Fibroblast of upper back skin (primary cell): ENCODE measurements at places on chromosomes 5 and 9.
A peak's percentile ranks its signal among the peaks of the same experiment; 100 is the strongest.

- no peak for DNase-seq
These were observed 63.5 kb downstream of the MRPS27 start for GRCh38 chr5:72256536-72256935.

DNA sequence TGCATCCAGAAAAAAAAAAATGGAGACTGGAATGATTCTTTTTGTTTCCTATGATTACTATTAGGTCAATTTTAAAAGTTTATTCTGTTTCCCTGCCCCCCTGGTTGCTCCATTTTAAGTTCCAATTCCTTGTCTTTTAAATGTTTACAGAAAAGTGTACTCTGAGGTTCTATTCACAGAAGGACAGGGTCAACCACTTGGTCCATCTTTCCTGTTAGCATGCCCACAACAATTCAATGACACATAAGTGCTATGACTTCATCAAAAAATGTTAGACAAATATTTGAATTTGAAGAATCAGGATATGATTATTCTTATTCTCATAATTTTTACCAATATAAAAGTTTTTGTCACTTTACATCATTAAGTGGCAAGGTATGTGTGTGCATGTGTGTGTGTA is 123.7 kb downstream of the PDE4D start:
- no peak for DNase-seq

- DNase-seq = peak; percentile 70
These were observed 350.9 kb downstream of the GLIS3 start for GRCh38 chr9:3948826-3949556.

GRCh38 chr9:33414889-33415500 is 12.6 kb upstream of the AQP7 start:
- no peak for DNase-seq

DNA sequence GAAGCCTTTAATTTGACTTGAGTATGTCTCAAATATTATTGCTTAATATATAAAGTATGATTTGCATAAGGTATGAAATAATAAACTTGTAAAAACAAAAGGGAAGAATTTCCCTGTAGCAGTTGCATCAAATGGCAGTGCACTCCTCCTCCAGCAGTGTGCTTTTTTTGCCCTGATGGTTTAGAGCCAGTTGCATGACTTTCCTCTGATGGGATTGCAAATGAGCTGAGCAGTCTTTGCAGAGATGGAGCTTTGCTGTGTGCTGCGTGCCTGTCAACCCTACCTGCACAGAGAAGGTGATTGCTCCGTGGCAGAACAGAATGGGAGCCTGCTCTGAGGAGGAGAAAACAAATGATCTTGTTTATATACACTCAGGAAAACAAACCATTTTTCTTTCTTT is 22.7 kb upstream of the CATSPER3 start:
- no peak for DNase-seq

DNA sequence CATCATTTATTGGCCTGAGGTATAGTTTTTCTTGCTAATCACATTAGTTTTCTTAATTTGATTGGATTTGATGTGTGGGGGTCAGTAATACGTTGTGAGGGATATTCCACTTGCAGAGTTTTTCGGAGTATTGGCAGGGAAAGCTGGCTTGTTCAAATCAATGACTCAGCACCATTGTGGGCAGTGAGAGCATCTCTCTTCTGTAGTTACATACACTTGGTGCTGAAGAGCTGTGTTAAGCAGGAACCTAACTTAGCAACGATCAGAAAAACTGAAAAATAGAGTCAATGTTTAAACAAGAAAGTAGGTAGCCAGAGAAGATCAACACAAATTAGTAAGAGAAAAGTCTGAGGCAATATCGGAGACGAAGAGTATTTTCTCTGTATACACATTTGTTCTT is 344.6 kb upstream of the EDIL3 start:
- DNase-seq = peak; percentile 44

- DNase-seq = peak; percentile 96
These were observed 550.9 kb downstream of the RAB3C start for GRCh38 chr5:59133764-59134261.

GRCh38 chr5:146072595-146072994 is 32.8 kb downstream of the PLAC8L1 start:
- DNase-seq = no peak

DNA sequence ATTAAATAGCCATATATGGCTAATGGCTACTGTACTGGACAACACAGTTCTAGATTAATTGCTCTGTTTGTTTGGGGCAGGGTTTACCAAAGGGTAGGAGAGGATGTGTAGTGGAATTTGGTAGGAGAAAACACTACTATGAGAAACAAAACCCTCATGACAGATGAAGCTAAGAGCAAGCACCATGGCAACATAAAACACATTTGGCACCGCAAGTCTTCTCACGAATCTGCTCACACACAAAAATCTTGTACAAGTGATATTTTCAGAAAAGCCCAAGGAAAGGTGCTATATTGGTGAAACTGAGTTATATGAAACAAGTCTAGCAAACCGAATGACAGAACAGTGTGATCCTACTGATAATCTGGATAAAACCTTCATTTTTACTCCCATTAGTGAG is 38.5 kb downstream of the CSF2 start:
- no peak for DNase-seq

DNA sequence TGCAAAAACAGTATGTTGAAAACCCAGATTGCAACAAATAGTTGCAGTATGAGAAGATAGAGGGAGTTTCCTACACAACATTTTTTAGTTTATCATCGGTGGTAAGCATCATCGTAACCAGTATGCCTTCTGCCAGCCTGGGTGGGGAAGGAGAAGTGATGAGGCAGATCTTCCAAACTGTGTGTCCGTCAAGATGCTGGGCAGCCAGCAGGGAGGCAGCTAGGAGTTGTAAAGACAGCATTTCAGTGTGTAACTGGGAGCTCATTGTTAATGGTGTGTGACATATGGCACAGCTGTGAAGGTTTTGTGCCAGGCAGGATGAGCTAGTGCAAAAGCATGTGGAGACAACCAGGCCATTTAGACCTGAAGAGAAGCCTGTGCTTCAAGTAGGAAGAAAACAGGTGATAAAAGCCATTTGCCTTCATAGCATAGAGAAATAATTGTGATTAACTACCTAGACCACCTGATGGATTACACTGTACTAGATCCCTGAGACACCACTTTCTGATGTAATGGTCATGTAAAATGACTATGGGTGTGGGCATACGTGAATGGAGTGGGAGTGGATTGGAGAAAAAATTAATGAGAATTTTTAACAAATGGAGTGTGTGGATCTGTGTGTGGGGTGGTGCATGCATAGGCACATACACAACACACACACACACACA is 347.0 kb upstream of the ADAMTSL1 start:
- DNase-seq = no peak

DNA sequence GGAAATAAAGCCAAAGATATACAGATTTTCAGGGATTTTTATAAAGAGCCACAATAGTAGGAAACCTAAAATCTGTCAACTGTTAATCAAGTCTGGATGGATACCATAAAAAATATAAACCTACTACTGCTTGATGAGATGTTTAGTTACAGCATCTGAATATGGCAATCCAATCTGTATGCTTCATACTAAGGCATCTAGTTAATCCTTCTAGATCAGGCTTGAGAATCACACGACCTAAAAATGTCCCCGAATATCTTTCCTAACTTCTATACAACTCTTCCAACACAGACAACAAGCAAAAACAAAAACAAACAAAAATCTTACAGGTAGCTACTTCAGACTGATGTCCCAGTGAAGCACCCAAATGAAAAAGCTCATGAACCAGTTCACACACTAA is 29.8 kb downstream of the SSBP2 start:
- DNase-seq = no peak

GRCh38 chr5:38384396-38384795 is 126.0 kb downstream of the EGFLAM start:
- no peak for DNase-seq

DNA sequence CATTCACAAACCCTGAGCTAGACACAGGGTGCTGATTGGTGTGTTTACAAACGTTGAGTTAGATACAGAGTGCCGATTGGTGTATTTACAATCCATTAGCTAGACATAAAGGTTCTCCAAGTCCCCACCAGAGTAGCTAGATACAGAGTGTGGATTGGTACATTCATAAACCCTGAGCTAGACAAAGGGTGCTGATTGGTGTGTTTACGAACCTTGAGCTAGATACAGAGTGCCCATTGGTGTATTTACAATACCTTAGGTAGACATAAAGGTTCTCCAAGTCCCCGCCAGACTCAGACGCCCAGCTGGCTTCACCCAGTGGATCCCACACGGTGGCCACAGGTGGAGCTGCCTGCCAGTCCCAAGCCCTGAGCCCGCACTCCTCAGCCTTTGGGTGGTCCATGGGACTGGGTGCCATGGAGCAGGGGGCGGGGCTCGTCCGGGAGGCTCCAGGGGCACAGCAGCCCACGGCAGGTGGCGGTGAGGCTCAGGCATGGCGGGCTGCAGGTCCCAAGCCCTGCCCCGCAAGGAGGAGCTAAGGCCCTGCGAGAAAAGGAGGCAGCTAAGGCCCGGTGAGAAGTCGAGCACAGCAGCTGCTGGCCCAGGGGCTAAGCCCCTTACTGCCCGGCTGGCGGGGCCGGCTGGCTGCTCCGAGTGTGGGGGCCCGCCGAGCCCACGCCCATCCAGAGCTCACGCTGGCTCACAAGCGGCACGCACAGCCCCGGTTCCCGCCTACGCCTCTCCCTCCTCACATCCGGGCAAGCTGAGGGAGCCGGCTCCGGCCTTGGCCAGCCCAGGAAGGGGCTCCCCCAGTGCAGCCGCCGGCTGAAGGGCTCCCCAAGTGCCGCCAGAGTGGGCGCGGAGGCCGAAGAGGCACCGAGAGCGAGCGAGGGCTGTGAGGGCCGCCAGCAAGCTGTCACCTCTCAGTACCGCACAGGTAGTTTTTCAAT is 1039.2 kb upstream of the CDH9 start:
- no peak for DNase-seq

GRCh38 chr5:138909734-138910133 is 34.6 kb upstream of the LRRTM2 start:
- no peak for DNase-seq

DNA sequence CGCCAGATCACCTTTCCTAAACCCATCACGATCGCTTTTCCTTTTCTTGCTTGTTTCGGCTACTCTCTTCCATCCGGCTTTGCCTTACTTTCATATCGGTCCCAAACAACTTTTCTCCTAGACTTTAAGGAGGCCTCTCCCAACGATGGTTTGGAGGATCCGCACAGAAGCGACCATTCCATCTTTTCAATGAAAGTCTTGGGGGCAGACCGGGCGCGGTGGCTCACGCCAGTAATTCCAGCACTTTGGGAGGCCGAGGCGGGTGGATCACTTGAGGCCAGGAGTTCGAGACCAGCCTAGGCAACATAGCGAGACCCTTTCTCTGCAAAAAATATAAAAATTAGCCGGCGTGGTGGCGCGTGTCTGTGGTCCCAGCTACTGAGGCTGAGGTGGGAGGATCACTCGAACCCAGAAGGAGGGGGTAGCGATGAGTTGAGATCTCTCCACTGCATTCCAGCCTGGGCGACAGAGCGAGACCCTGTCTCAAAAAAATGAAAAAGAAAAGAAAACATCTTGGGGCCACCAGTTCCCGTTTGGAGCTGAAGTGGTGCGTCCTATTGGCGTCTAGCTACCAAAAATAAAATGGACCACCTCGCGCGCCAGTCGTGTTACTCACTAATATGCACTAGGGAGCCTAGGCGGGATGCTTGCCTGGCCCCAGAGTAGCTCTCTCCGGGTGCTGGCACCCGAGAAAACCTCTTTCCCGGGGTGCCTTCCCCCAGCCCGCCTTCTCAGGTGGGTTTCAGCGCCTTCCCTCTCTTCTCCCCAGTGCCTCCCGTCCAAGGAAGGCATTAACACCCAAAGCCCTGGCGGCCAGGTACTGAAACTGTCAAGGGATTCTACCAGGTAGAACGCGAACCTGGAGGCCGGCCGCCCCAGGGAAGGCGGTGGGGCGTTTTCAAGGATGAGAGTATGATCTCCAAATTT is 800 bp upstream of the AP3B1 start:
- DNase-seq = no peak

DNA sequence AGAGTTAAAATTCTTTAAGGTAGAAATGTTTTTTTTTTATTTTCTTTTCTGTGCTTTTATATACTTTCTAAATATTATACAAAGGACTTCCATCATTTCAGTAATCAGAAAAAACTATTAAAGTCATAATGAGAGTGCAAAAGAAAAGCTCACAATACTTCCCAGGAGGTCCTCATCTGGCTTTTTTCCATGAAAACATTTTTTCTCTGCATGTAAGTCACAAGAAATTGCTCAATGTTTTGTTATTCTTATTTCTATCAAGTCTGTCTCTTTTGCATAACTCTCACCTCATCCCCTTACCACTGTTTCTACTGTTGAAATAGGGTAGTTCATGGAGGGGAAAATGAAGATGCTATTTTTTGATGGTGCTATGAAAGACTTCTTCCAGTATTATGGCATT is 375.0 kb downstream of the TMEM232 start:
- peak; percentile 80 for DNase-seq

GRCh38 chr5:116645627-116646026 is 71.0 kb upstream of the SEMA6A start:
- no peak for DNase-seq

DNA sequence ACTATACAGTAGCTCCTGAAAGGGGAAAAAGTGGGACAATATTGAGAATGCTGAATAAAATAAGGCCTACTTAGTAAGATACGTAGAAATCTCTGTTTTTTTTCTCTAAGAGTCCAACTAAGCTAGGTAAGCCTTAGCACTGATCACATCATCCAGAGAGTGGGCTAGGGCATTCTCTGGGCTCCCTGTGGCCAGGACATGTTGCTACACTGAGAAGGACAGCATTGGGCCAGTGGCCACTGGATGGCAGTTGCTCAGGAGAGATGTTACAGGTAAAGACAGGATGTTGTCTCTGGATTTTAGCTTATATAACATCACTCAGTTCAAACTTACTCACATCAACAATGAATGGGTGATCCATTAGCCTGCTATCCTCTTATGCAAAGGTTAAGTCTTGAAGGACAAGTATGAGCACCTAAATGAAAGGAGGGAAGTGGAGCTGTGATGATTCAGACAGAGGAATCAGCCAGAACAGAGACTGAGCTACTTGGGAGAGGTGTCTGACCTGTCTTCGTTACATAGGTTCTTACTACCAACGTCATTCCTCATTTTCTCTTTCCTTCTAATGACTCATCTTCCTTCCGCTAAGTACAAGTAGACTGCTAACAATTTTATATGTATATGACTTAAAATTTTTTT is 226.6 kb upstream of the ADCY2 start:
- DNase-seq = no peak

DNA sequence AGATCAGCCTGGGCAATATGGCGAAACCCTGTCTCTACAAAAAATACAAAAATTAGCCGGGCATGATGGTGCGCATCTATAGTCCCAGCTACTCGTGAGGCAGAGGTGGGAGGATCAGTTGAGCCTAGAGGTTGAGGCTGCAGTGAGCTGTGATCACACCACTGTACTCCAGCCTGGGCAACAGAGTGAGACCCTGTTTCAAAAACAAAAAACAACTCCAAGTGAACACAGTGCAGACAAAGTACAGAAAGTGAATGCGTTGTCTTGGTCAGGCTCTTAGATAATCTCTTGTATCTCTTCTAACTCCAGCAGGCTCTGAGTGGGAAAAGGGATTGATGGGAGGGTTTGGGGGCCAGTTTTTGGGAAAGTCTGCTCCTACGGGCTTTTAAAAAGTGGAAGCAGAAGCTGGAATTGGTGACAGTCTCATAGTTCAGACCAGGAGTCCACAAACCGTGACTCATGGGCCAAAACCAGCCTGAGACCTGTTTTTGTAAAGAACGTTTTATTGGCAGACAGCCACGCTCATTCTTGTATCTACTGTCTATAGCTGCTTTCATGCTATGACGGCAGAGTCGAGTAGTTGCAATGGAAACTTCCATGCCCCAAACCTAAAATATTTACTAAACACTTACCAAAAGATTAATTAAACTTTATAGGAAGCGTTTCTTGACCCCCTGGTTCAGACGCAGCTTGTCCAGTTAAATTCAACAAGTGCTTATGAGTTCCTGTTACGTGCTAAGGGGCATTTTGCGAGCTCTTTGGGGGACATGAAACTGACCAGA is 32.9 kb downstream of the NDST1 start:
- peak; percentile 93 for DNase-seq
